LHCN-M2 (cell line): ENCODE measurements at places on chromosomes 3 and 15. TPM values are rescaled to one million over a fixed set of nuclear protein-coding genes. Genes with fewer than 3 reads are reported as not detected.
A peak's percentile ranks its signal among the peaks of the same experiment; 100 is the strongest.

The LDHAL6B gene
- total RNA-seq = not detected in 2 replicates

The TNFSF10 gene
- total RNA-seq = not detected in 2 replicates

The IVD gene
- total RNA-seq = 26.2 and 32.3 TPM in 2 replicates

DNA sequence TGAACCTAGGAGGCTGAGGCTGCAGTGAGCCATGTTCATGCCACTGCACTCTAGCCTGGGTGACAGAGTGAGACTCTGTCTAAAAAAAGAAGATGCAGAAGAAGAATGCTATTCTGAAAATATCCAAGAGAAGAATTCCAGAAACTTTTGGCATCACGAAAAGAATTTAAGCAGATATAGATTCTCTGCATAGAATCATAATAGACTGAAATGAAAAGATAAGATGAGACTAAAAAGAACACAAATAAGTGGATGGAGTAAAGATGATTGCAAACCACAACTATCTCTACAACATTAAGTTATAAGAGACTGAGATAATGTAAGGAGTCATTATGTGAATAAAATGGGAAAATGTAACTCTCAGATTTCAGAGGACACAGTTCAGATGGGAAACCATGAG lies 140.7 kb upstream of the TMC3 start:
- no peak for DNase-seq

GRCh38 chr3:66803721-66804695 lies 194.1 kb upstream of the KBTBD8 start:
- no peak for DNase-seq

- DNase-seq = no peak
Observed at GRCh38 chr15:29819979-29820378, 2.3 kb downstream of the TJP1 start.

DNA sequence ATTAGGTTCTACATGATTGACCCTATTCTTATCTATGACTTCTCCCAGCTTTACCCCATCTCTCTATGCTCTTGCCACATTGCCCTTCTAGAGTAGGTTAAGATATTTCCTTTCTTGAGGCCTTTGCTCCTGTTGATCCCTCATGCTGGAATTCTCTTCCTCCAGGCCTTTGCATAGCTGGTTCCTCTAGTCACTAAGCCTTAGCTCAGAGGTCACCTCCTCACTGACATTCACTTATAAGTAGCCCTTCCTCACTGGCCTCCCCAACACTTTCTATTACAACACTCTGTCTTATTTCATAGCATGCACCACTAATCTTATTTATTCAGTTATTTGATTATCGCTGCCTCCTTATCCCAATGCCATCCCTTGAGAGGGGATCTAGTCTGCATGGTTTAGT lies 228.4 kb upstream of the COL8A1 start:
- no peak for DNase-seq

- DNase-seq = peak; percentile 54
Observed at GRCh38 chr3:145678401-145678800, 482.6 kb downstream of the PLOD2 start.

GRCh38 chr15:68401496-68402431 lies 30.2 kb downstream of the ITGA11 start:
- DNase-seq = no peak

GRCh38 chr3:61358364-61358763 lies 107.1 kb upstream of the FHIT start:
- DNase-seq = no peak

GRCh38 chr15:45429941-45430792 lies 51.8 kb upstream of the GATM start:
- peak; percentile 19 for DNase-seq

- DNase-seq = no peak
Observed at GRCh38 chr3:40718681-40719080, 193.9 kb downstream of the ZNF621 start.

DNA sequence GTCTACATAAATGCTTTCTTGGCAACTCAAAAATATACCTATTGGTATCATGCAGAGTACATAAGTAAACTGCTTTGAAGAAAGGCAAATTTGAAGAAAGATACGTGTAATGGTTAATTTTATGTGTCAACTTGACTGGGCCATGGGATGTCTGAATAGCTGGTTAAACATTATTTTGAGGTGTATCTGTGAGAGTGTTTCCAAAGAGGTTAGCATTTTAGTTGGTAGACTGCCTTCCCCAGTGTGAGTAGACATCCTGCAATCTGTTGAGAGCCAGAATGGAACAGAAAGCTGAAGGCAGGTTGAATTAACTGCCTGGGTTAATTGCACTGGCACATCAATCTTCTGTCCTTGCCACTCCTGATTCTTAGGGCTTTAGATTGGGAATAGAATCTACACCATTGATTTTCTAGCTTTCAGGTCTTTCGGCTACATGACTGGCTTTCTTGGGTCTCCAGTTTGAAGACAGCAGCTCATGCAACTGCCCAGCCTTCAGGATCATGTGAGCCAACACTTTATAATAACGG lies 98.3 kb downstream of the CMSS1 start:
- DNase-seq = no peak

DNA sequence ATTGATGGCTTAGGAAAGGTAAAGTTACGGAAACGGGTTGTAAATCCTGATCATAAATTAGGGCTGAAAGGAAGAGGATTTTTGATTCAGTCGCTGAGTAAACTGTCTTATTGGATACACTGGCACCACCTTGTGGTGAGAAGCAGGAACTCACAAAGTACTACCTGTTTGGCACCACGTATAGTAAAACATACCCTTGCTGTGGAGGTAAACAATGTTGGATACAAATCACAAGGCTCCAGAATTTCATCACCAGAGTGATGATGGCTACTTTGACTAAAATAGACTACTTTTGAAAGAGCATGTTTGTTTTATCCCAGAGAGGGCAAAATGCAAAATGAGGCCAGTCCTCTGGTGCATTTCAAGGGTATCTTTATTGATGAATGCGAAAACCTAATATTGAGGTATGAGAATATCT lies 216.9 kb downstream of the IGSF11 start:
- DNase-seq = peak; percentile 35

GRCh38 chr3:57184526-57184925 lies 15.3 kb downstream of the HESX1 start:
- DNase-seq = no peak
